ENCODE measurements at places on chromosomes 2 and 18.
A peak's percentile ranks its signal among the peaks of the same experiment; 100 is the strongest.

- DNase-seq, result no peak
Observed at GRCh38 chr2:121342751-121343150, 57.7 kb upstream of the TFCP2L1 start.

GRCh38 chr18:23827681-23828080, 138.4 kb downstream of the LAMA3 start:
- no peak for DNase-seq

DNA sequence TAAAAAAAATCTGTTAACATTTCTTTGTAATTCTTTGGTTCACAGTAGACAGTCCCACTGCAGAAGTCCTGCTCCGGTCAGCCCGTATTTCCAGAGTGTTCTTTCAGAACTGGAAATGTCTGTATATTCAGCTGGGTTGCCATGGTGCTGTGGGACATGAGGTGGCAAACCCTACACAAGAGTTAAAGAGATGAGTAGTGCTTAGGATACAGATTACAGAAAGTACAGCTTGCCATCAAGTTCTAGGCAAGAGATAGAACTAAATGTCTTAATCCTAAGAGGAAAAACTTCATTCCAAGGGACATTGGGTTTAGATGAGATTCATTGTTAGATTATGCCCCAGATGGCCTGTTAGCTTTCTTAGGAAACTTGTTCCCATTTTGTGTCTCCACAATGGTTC, 60.1 kb downstream of the FMNL2 start:
- no peak for DNase-seq

- no peak for DNase-seq
Observed at GRCh38 chr2:59181347-59181746, 940.2 kb upstream of the FANCL start.

DNA sequence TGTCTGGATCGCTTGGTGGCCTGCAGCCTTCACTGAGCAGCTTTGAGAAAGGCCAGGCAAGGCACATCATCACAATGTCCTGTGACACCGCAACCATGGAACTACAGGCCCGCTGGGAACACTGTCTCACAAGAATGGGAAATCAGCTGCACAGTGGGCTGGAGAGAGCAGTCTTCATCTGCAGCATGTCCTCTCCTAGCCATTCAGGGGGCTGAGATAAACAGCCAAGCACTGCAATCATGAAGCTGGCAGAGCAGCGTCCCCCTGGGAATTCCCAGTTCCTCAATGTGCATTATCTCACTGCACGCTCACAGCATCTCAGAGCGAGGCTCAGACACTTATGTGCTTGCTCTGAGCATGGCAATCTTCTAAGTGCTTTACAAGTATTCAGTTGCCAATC, 1.9 kb downstream of the CMPK2 start:
- DNase-seq, result no peak

DNA sequence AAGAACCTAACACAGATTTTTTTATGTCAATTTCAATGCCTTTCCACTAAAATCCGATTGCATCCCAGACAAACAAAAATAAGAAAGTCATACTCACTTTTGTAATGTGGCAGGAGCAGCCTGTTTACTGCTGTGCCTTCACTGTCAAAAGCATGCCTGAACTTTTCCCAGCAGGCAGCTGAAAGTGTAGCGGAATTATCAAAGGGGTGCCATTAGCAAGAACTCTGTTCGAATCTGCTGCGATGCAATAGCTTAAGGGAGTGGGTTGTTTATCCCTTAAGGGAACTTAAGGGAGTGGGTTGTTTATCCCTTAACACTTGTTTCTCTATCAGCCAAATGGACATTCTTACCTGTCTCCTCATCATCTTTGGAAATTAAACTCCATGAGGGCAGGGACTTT, 243.5 kb downstream of the PAX3 start:
- no peak for DNase-seq

DNA sequence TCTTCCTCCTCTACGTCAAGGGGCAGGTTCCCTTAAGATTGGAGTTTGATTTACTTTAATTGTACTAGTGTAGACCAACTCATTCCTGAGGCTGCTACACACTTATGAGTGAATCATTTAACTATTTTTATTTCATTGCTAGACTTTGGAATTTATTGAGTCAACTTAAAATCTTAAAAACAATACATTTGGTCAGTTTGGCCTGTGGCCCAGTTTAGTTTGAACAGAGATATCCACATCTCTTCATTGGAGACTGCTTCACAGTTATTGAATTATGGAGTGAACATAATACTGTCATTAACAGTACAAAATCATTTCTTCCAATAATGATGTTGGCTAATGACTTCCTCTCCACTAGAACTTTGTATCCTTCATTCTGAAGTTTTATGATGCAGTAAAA, 34.5 kb upstream of the STPG4 start:
- no peak for DNase-seq

- no peak for DNase-seq
Observed at GRCh38 chr2:165576409-165577154, 107.1 kb downstream of the CSRNP3 start.

GRCh38 chr2:150495993-150496627, 8.6 kb upstream of the RND3 start:
- DNase-seq, result no peak

GRCh38 chr2:228767196-228767595, 503.9 kb downstream of the PID1 start:
- no peak for DNase-seq

DNA sequence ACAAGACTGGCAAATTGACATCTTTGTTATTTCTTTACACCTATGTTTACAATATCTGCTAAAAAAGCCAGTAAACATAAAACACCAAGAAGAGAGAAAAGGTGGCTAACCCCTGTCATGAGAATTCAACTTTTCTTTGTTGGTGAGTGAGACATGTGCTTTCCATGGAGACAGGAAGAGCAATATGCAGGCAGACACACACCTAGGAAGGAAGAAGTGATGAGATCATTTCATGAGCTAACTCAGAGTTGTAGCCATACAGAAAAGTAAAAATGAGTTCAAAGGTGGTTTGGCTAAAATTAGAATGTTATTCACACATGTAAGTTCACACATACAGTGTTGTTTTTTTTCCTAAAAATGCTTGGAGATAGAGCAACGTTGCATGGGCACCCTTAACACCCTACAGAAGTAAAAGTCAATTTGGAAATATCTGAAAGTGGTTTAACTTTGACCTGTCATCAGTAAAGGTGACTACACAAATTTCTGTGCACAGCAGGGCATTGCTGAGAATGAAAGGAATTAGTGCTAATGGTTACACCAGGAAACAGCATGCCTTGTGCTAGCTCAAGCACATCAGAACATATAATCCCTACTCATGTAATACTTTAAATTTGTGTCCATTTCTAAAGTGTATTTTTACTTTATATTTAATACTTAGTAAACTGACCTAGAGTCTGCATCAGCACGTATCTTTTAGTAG, 557.6 kb downstream of the CBLN2 start:
- DNase-seq, result no peak

GRCh38 chr2:219877728-219878127, 250.3 kb downstream of the SLC4A3 start:
- no peak for DNase-seq

GRCh38 chr2:69196327-69197117, 183.5 kb downstream of the ANTXR1 start:
- DNase-seq, result no peak

DNA sequence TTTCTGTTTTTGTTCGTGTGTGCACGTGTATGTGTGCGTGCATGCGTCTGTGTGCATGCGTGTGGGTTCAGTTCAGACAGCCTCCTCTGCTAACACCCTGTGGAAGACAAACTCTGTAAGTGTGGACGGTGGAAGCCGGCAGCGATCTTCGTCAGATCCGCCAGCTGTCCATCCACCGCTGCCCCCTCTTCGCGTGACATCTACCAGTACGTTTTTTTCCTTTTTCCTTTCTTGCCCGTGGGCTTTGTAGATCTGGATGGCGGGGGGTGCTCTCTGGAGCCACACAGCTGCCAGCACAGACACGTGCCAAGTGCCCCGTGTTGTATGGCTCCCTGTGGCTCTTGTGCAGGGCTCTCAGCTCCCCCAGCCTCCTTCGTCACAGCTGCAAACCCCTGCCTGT, 32.3 kb downstream of the ITGB1BP1 start:
- DNase-seq, result no peak

- no peak for DNase-seq
Observed at GRCh38 chr2:120624061-120624737, 111.5 kb upstream of the GLI2 start.

GRCh38 chr2:20196657-20197161, 28.2 kb downstream of the SDC1 start:
- DNase-seq, result no peak

GRCh38 chr2:66566726-66567399, 131.9 kb downstream of the MEIS1 start:
- DNase-seq, result no peak

DNA sequence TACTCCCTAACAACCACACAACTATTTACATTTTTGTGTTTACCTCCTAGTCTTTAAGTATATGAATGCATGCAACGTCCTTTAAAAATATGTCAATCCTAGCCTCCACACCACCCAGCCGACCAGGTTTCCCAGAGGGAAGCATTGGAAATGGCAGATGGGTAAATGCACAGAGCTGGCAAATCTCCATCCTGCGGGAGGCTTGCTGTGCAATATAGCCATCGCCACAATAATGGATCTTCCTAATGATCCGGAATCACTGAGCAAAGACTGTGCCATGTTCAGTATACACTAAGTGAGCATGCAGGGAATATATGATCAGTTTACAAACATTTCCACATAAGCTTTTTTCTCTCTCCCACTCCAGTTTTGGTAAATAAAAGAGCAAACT, 131.8 kb downstream of the NEDD4L start:
- DNase-seq, result no peak

DNA sequence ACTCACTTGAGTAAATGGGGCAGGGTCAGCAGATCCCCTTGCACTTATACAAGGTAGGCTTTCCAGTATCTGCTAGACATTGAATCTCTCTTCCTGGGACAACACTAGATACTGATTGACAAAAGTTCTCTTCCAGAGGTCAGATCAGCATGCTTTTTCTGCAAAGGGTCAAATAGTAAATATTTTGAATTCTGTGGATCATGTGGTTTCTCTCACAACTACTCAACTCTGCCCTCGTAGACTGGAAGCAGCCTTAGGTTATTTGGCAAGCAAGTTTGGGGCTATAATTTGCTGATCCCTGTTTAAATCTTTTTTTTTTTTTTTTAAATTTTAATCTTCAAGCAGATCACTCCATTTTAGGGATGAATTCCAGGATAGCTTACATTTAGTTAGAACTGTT, 17.4 kb upstream of the NABP1 start:
- no peak for DNase-seq

GRCh38 chr2:157363612-157364101, 38.0 kb upstream of the ERMN start:
- DNase-seq, result no peak

- DNase-seq, result no peak
Observed at GRCh38 chr2:14257801-14258507, 374.6 kb upstream of the LRATD1 start.

DNA sequence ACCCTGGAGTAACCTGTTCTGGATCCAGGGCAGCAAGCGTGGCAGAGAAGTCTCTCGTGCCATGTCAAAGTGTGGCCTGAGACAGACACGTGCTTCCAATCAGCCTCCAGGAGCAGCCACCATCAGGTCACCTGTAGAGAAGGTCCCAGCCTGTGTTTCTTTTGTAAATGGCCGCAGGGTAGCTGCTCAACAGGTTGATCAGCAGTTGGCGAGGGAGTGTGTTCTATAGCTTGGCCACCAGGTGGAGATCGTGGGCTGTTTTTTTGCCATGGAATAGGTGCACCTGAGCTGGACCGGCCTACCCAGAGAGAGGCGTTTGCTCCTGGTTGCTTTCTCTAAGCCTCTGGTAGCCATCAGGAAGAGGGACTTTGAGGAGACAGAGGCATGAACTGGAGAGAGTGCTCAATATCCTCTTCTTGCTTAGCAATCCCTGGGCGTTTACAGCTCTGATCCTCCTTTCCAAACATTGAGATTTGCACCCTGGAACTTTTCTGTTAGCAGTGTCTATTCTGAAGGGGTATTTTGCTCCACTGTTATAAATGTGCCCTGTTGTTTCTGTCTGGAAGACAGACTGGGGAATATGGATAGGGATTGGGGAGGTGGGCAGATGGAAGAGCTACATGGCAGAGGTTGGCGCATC, 34.2 kb upstream of the EN1 start:
- peak; percentile 57 for DNase-seq

- DNase-seq, result no peak
Observed at GRCh38 chr18:31950583-31950982, 7.7 kb upstream of the TRAPPC8 start.

DNA sequence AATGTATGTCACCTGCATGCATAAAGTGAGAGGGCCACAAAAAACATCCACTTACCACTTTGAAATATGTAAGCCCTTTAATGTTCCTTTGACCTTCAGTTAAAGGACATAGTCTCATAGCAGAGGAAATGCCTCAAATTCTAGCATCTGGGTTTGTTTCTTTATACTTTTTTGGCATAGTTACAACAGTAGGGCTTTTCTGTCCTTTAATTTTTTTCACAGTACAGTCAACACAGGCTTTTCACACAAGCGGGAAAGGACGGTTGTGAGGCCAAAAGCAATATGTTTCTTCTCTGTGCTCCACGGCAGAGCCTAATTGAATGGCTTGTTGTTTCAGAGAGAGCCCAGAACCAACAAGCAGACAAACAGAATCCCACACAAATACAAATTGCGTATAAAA, 57.6 kb downstream of the CRIM1 start:
- DNase-seq, result no peak

DNA sequence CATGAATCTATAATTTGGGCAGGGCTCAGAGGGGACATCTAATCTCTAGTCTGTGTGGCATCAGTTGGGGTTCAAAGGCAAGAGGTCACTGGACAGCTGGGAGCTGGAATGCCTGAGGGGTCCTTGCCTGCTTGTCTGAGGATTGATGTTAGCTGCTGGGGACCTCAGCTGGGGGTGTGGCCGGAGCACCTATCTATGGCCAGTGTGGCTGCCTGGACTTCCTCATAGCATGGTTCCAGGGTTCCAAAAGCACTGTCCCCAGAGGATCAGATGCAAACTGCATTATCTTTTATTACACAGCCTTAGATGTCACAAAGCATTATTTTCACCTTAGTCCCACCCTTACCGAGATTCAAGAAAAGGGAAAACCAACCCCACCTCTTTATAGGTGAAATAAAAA, 38.6 kb upstream of the YPEL5 start:
- no peak for DNase-seq

- no peak for DNase-seq
Observed at GRCh38 chr2:19796035-19796695, 105.6 kb downstream of the TTC32 start.

DNA sequence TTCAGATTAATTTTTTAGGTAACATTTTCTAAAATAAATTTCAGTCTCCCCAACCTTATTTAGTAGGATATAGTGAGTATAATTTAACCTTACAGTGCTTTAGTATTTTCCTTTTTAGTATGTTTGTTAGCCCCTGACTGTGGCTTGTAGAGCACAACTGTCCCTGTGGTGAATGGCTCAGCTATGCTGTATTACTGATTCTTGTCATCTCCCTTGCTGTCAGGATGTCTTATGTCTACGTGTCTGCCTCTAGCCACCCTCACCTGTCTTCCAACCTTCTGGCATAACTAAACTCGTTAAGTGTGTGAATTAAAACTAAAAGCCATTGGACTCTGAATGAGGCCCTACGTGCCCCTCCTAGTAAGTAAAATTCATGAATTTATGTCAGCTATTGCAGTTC, 18.4 kb downstream of the MRPS9 start:
- DNase-seq, result no peak

- no peak for DNase-seq
Observed at GRCh38 chr2:207135340-207135739, 30.4 kb downstream of the KLF7 start.
